ENCODE measurements at places on chromosomes 5 and 9.
A peak's percentile ranks its signal among the peaks of the same experiment; 100 is the strongest.

- no peak for DNase-seq
Measured at GRCh38 chr5:159091596-159092331, 8.0 kb downstream of the EBF1 start.

DNA sequence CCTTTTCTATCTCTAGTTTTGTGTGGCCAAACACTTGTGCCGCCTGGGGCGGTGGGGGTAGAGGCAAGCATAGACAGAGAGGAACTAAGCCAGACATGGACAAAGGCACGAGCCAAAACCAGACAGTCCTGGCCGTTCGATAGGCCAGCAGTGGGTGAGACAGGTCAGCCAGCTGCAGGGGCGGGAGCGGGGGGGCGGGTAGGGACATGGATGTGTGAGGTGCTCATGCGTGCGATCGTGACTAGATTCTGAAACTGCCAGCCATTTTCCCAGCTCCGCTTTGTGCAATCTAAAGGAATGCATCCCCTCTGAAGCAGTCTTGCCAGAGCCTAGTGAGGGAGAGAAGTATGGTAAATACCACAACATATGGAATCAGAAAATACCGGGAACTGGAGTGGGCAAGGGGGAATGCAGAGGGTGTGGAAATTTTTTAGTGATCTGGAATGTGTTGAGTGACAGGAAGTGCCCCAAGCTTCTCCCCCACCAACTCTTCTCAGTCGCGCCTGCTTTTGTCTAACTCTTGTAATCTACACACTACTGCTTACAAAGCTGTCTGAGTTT, 111.9 kb downstream of the NR6A1 start:
- DNase-seq = peak; percentile 83

DNA sequence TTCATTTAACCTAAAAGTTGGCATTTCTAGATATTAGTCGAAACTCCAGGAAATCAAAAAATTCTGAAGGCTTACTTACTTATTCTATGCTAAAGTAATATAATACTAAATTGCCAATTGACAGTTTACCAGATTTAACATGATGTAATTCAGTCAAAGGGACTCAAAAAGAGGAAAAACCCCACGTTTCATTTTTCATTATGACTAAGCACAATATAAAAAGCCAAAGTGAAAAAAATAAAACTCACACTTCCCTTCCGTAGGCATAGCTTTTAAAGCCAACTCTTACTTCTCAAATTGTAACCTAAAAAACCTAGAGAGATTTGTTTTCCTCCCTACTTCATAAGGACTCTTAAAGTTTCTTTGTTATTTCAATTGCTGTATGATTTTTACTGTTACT, 146.6 kb downstream of the RAPGEF6 start:
- DNase-seq = no peak

GRCh38 chr5:69189162-69190086, at the start of gene CENPH:
Gene CENPH, plus strand, starts transcription at chr5:69189583. Its CDS starts 52 bp downstream, at chr5:69189635.
- DNase-seq = peak; percentile 95

GRCh38 chr5:163172540-163173338, 264.7 kb upstream of the CCNG1 start:
- DNase-seq = no peak

DNA sequence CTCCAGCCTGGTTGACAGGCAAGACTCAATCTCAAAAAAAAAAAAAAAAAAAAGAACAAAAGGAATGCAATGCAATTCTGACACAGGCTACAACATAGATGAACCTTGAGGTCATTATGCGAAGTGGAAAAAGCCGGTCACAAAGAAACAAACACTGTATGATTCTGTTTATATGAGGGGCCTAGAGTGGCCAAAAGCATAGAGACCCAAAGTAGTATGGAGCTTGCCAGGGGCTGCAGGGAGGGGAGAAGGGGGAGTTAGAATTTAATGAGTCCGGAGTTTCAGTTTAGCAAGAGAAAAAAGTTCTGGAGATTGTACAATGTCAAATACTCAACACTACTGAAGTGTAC, 33.2 kb upstream of the ASS1 start:
- no peak for DNase-seq

- DNase-seq = no peak
Measured at GRCh38 chr5:43839218-43839617, 236.2 kb downstream of the NNT start.

- DNase-seq = no peak
Measured at GRCh38 chr5:179278119-179278518, 67.1 kb downstream of the ADAMTS2 start.
